ENCODE measurements at places on chromosomes 12 and 14.

DNA sequence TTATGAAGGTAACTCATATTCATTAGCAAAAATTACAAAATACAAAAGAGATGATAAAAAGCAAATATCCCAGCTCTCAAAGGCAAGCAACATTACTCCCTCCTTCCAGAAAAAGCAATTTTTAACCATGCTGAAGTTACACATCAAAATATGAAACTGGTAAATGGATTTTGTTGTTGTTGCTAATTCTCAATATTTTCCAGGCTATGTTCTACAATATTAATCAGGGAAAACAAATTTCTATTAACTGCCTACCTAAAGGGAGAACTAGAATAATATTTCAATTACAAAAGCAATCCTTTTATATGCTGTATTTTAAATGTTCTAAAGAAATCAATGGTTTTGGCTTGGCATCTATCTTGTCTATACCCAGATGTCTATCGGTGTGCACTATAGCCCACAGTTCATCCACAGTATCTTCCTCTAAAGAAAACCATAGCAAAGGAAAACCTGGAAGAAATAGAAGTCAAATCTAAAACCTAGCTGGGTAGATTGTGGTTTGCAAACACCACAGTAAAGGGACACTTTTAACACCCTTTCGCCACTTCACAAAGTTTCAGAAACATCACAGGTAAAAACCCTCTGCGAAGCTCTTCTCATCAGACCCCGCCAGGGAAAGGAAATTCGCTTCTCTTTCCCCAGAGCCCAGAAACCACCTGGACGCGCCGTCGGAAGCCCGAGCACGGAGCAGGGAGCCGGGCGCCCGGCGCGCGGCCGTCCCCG is 32.0 kb downstream of the TC2N start:
- H3K27ac ChIP-seq, result peak overlapping the region; percentile 76
- peaks cover 8% of the 10 kb centered on the region for H3K4me1 ChIP-seq
- no peak for DNase-seq
- no peaks in the 10 kb centered on the region for H3K36me3 ChIP-seq
- H3K27me3 ChIP-seq, result peaks cover 11% of the 10 kb centered on the region

DNA sequence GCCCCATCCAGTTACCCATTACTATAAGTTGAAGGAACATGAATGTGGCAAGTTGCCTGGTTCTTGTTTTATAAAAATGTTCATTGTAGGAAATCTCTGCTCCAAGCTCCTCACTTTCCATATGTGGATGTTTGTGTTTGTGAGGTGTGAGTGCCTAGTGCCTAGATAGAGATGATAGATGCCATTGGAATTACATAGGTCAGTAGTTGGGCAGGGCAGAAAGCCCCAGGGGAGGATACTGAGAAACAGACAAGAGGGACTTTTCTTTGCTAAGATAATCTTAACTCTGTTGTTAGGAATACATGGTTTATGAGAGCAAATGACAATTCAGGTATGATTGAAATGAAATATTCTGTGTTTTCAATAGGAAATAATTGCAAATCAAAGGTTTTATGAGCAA is 226.3 kb upstream of the GRIP1 start:
- H3K27ac ChIP-seq, result no peak overlapping the region
- no peaks in the 10 kb centered on the region for H3K4me1 ChIP-seq
- H3K27me3 ChIP-seq, result no peaks in the 10 kb centered on the region

DNA sequence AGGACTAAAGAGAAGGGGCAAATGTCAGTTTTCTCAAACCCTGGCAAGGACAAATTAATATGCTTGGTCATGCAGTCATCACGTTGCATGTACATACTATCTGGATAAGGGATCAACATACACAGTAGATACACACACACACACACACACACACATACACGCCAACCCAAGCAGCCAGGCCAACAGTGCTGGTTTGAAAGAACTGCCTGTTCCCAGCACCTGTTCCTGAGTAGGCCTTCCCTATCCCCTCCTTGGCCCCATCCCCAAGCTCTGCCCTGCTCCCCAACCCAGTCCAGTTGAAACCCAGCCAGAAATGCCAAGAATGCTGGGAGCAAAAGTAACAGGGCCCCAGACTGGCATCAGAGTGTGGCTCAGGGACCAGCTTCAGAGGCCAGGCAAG is 4.4 kb downstream of the ITGA7 start:
- peaks cover 9% of the 10 kb centered on the region for H3K27me3 ChIP-seq
- H3K36me3 ChIP-seq, result no peaks in the 10 kb centered on the region
- no peak for DNase-seq
- H3K4me1 ChIP-seq, result peaks cover 35% of the 10 kb centered on the region

DNA sequence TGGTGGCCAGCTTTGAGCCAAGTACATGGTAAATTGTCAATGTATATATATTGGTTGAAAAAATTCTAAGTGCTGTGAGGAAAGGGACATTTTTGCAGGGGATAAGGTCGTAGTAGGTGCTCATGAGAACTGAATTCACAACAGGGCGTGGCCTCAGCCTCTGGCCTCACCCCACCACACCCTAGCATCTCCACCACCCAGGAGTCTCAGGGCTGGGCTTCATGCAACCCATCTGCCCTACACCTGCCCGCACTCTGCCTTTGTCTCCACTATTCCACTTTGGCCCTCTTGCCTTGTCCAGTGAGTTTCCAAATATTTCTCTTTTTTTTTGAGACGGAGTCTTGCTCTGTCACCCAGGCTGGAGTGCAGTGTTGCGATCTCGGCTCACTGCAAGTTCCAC is 22.1 kb upstream of the AQP2 start:
- no peak overlapping the region for H3K4me3 ChIP-seq
- no peaks in the 10 kb centered on the region for H3K36me3 ChIP-seq
- H3K4me1 ChIP-seq, result no peaks in the 10 kb centered on the region
- H3K27me3 ChIP-seq, result peaks cover 10% of the 10 kb centered on the region

- H3K4me1 ChIP-seq, result no peaks in the 10 kb centered on the region
- no peak overlapping the region for H3K4me3 ChIP-seq
- H3K27ac ChIP-seq, result no peak overlapping the region
Measured at GRCh38 chr12:15435597-15435996, 113.3 kb downstream of the PTPRO start.

- H3K27me3 ChIP-seq, result no peaks in the 10 kb centered on the region
- no peak for DNase-seq
- H3K4me3 ChIP-seq, result no peak overlapping the region
- H3K36me3 ChIP-seq, result no peaks in the 10 kb centered on the region
- no peak overlapping the region for H3K27ac ChIP-seq
- no peaks in the 10 kb centered on the region for H3K4me1 ChIP-seq
Measured at GRCh38 chr12:29581631-29582030, 84.1 kb upstream of the OVCH1 start.
